Right ventricle myocardium superior (tissue), 1 donor: ENCODE measurements at places on chromosomes 6 and 20. TPM values are rescaled to one million over a fixed set of nuclear protein-coding genes. Genes with fewer than 3 reads are reported as not detected.

Gene PHF20
- 37.2 TPM for total RNA-seq

Gene PTGIS
- 26.9 TPM for total RNA-seq

Gene MEI4
- 0.73 TPM for total RNA-seq

Gene PNRC1
- total RNA-seq = 121 TPM

DNA sequence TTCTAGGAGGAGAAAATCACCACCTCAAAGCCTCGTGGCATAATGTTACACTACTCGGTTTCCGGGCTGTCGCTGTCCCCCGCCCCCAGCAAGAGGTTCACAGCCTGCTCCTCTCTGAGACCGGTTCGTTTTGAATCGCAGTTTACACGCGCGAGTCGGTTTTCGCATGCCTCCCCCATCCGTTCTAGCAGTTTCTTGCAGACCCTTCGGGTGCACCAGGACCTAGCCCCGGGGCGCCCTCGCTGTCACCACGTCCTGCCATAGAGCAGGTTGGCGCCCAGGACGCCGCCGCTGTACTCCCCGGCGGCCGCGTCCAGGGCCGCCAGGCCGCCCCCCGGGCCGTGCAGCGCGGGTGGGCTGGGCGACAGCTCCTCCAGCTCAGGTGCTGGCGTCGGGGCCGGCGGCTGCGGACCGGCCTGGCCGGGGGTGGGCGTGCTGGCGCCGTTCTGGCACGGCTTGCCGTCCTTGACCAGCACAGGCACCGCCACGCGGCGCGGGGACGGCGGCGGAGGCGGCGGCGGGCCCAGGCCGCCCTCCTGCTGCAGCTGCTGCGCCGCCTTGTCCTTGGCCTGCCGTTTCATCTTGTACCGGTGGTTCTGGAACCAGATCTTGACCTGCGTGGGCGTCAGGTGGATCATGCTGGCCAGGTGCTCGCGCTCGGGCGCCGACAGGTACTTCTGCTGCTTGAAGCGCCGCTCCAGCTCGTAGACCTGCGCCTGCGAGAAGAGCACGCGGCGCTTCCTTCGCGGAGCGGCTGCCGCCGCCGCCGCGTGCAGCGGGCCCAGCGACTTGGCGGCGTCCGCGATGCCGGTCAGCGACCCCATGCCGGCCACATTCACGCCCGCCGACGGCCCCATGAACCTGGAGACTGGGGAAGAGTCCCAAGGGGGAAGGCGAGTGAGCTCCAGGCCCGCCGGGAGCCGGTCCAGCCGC is 1.4 kb downstream of the NKX2-4 start:
- DNase-seq = peak; percentile 37

- no peak for DNase-seq
Observed at GRCh38 chr6:56732517-56732916, 89.8 kb upstream of the DST start.

GRCh38 chr6:21300439-21300838 is 293.1 kb upstream of the SOX4 start:
- DNase-seq = no peak

DNA sequence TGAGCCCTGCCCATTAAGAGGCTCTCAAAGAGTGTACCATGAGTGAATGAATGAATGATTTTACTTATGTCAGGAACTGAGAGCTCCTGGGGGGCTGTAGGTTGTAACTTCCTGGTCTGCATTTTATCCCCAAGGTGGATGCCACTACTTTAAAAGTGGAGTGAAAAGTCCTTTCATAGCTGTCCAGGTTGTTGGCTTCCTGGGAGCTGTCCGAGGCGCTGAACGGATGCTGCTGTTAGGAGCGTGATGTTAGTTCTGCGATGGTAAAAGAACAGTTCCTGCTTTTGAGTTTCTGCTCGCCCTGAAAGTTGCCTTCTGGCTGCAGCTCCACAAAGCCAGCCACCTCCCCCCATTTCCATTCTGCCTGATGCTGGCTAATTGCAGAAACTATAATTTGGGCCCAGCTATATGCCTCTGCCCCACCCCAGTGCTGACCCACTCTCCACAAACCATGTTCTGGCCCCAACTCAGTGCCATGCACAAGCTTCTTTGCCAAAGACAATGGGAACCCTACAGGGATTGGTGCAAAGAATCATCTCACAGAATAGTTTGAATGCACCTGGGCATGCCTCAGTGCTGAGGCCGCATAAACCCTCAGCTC is 330.9 kb upstream of the CDH4 start:
- peak; percentile 69 for DNase-seq
